HT-29 (cell line): ENCODE measurements at places on chromosomes 3 and 15.

DNA sequence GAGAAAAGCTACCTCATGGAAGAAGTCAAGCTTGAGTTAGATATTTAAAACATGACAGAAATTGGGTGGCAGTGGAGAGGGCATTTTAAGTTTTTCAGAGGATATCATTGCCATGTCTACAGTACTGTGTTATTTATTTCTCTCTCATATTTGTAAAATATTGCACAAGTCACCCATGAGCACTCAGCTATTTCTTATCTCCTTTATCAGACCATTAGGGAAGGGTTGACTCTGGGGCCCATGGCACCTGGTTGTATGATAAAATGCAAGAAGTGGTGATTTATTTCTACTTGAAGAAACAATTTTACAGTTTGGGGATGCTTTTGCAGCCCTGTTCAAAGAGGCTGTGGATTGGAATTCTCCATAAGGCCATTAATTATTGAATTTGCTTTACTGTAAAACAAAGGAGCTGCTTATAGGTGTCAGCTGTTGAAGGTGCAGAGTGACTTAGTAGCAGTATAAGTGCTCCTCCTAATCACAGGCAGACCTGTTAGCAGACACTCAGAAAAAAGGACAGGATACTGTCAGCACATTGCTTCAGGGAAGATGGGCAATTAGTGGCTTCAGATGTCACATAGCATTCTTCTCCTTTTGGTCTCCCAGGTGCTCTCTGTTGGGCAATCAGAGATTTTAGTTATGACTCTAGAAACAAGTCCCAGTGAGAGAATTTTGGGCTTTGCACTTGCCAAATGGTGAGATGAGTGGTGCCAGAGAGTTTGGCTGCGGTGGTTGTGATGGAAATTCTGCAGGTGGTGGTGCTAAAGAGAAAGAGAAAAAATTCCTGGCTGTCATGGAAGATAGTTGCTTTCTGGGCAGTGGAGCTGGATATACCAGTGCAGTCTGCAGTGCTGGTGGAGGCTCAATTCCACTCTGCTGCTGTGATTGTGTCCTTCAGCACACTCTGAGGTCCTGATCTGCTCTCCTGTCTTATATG, 129.7 kb upstream of the ROPN1 start:
- DNase-seq, result no peak

DNA sequence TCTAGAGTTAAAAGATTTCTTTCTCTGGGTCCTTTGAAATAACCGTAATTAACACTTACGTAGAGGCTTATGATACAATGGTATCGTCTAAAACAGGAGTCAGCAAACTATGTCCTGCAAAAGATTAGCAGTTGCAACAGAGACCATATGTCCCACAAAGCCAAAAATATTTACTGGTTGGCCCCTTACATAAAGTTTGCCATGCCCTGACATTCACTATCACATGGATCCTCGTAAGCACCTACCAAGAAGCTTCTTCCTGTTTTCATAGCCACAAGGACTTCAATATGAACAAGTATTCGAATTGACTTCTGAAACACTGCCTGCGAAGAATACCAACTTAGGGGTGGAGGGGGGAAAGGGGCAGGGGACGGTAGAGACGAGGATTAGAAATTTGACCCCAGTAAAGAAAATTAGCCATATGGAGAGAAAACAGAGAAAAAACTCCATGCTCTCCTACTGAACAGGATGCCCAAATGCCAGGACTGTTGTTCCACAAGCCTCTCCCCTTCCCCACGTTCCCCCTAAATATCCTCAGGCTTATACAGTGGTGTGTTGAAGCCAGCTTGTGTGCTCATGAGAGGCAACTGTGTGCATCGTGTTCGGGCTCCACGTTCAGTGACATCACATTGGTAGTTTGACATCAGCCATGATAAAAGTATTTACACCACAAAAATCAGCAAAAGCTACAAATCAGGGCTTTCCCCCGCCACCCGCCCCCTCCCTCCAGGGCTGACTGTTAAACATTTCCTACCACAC, 144.1 kb upstream of the HES1 start:
- DNase-seq, result no peak

DNA sequence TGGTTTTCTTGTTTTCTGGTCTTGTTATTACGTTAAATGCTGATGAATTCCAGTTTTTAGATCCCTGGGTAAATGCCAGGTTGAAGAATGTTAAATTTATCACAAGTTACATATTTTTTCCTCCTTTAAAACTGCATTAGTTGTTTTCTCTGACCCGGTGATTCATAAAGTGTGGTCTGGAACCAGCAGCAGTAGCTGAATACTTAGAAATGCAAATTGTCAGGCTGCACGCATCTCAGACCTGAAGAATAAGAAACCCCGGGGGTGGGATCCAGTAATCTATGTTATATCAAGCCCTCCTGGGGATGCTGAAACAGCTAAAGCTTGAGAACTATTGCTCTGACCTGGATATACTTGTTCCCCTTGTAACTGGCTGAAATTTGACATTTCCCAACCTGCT, 69.1 kb downstream of the PEX5L start:
- DNase-seq, result no peak

- DNase-seq, result no peak
Observed at GRCh38 chr3:126309861-126310655, 47.1 kb downstream of the KLF15 start.

DNA sequence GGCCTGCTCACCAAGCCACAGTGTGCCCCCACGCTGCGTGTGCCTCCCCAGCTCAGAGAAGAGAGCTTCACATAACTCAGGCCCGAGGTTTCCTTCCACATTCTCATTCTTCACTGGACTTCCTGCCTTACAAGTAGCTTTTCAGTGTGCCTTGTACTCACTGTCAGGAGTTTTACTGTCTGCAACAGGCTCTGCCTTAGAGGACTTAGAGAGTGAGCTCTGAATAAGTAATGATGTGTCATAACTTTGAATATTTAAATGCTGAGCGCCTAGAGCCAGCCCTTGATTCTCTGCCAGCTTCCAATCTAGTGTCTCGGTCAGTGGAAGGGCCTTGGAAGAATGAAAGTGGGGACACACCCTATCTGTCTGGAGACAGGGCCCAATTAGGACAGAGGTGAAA, 41.8 kb downstream of the ITGB5 start:
- peak; percentile 44 for DNase-seq

- no peak for DNase-seq
Observed at GRCh38 chr3:143037867-143038266, 36.5 kb downstream of the U2SURP start.

DNA sequence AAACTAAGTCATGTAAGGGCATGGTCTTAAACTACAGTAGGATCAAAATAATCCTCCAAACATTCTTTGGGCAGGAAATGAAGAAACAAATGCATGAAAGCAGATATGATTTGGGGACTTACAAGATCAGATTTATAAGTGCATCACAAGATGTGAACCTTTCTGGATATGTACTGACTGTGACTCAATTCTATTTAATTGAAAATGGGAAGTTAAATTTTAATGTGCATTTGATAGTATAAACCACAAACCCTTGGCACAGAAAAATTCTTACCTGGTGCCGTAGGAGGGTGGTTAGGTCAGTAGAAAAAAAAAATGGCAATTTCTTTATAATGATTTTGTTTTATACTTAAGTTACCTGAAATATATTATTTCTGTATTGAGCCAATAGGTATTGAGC, 262.5 kb upstream of the TGFBR2 start:
- peak; percentile 54 for DNase-seq

GRCh38 chr15:34292621-34293020, 45.0 kb downstream of the SLC12A6 start:
- DNase-seq, result no peak

- no peak for DNase-seq
Observed at GRCh38 chr15:20345401-20345958, 196.1 kb downstream of the GOLGA6L6 start.

DNA sequence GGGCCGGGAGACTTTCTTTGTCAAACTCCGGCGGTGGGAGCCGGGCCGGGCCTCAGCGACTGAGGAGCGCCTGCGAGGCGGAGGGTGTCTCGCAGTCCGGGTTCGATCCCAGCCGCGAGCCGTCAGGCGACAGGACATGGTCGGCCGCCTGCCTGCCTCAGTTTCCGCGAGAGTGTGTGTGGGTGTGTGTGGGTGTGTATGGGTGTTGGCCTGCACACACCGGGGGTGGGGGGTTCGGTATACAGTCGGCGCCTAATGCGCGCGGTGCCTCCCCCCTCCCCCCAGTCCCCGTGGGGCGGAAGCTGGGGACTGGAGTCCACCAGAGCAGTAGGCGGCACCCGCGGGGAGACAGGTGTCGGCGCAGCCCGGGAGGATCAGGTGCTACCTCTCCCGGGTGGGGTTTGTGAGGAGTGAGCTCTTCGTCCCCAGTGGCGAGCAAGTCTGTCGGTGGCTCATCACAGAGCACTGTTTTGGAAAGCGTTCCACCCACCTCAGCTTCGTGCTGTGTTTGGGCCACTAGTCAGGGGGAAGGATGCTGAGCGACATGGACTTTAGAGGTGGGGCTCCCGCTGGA, 246.3 kb downstream of the GOLGA6L6 start:
- no peak for DNase-seq

DNA sequence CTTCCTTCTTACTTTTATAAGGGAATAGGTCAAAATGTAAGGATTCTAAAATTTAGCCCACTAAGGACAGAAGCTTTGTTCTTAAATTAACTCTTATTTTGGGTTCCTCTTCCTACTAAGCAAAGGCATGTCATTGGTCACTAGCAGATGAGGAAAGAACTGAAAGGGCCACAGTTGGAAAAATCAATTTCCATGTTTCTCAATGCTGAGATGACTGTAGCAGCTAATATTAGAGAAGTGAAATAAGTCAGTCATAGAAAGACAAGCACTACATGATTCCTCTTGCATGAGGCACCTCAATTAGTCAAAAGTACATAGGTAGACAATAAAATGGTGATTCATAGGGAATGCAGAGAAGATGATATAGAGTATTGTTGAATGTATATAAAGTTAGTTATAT, 353.7 kb downstream of the RSL24D1 start:
- DNase-seq, result no peak

DNA sequence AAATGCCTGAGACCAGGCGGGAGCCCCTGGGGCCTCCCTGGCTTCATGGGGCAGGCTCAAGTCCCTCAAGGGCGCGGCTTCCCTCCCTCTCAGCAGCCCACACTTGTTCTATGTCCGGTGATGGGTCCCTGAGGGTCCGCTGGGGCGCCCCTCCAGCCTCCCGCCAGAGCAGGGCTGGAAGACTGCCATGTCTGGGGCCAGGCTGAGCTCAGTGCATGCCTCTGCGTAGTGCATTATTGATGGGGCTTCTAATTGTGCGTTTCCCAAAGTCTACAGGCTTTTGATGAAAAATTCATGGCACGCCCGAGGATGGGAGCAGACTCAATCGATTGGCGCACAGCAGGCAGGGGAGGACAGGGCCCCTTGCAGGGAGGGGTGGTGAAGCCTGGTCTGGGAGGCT, 51.3 kb downstream of the CYP11A1 start:
- DNase-seq, result no peak

DNA sequence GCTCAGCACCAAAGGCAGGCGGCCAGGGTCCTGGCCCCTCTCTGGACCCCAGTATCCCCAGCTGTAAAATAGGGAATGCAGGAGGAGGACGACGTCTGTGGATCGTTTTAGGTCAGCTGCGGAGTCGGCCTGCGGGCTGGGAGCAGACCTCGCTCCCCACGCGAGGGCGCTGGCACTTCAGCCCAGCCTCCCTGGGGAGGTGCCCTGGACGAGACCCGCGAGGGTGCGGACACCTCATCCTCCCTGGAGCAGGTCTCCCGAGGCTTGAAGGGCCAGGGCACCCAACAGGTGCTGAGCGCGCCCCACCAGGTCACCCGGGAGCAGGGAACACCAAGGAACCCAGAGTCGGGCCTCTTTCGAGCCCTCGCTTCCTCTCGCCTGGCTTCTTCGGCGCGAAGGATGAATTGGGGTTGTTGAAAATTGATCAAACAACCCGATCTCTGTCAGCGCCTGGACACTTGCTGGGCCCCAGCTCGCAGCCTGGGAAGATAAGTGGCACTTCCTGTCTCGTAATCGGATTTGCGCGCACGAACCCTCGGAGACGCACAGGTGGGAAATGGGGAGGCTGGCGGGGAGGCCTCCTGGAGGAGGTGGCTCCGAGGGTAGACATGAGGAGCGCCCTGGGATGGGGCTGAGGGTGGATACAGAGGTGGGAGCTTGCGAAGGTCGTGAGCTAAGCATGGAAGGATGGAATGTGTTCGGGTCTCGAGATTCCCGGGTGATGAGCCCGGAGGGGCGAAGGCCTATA, 588 bp upstream of the VIPR1 start:
- peak; percentile 70 for DNase-seq

DNA sequence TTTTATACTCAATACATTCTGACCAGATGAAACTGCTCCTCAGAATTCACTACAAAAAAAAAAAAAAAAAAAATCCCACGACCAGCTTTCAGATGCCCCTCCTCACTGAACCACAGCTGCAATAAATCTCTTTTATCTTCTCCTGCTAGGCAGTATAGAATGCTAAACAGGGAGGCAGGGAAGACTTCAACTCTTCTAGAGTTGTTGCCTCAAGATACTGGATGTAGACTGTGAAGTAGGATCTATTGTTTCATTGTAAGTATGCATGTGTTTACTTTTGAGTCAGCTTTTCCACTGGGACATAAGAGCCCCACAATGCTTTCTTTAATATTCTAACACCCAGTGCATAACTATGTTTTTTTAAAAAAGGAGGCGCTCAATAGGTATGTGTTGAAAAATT, 401.4 kb downstream of the TBL1XR1 start:
- DNase-seq, result no peak

- DNase-seq, result no peak
Observed at GRCh38 chr3:159238646-159239045, 436.8 kb downstream of the MFSD1 start.

DNA sequence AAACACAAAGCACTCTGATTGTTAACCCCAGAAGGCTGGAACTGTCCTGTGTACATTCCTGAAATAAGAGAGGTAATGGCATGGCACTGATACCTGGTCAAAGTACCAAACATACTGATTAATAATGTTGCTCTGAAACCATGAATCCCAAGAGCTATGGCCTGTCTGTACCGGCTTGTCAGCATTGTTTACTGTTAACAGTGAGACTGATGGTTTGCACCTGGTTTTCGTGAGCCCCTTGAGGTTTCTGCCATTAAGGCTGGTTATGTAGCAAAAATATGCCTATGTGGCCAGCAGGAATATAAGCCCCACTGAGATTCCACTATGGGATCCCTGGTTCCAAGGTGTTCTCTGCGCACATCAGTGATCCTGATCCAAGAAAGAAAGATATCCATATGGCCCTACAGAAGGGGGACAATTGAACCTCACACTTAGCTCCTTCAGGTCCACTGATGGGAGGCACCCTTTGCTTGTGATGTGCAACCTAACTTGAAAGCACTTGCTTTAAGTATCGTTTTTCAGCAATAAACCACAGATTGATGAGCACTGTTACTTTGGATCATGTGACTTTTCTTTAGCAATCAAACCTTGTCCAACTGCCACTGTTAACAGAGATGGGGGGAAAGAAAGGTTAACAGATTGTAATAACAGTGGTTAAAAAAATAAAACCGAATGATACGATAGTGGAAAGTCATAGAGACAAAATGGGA, 65.2 kb downstream of the TBL1XR1 start:
- no peak for DNase-seq

DNA sequence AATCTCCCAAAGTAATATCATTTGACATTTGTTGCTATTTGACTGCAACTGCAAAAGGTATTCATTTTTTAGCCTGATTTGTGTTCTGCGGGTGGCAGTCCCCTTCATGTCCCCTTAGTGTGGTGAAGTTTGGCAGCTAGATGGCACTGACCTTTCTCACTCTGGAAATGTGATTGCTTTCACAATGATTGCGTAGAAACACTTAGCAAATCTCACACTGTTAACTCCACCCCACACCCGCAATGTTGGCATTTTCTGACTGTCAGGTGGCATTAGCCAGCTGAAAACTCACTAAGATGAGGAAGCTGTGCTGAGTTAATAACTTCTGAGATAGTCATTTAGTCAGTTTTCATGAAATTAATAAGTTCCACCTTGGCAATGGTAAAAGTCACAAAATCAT, 76.9 kb downstream of the TRIM69 start:
- DNase-seq, result peak; percentile 73

- no peak for DNase-seq
Observed at GRCh38 chr15:89278307-89278706, 34.5 kb downstream of the FANCI start.
